CD4-positive, alpha-beta T cell treated with Interleukin-4 for 1 hour (primary cell): ENCODE measurements at places on chromosomes 13 and 19.

DNA sequence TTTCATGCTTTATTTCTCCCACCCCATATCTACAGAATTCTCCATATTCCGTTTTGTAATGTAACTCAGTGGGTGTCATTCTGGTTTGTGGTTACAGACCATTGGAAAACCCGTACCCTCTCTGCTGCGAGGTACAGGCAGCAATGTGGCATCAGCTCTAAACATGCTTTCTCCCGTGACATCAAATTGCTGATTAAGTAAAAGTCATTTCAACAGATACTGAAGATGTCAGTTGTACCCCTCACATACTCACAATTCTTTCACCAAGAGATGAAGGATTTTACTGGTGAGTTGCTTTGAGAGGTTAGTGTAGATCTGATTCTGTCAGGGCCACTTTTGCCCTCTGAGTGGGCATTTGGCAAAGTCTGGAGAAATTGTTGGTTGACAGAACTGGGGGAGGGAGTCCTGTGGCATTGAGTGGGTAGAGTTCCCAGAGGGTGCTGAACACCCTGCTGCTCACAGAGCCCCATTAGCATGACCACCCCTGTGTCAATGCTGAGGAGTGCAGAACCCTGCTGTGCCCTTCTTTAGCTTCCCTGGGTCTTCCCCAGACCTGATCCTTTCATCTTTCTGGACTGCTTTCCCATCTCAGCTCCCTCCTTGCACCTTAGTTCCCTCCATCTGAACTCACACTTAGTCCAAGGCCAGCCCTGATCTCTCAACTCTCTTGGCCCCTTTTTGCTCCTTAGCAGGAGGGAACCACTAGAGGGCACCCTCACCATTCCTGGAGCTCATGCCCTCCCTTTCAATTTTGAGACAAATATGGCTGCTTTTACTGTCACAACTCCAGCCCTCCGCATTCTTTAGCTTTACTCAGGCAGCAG, 39.9 kb upstream of the CEACAM8 start:
- DNase-seq: no peak

GRCh38 chr13:57345526-57345925, 178.5 kb downstream of the PRR20E start:
- no peak for DNase-seq

- no peak for DNase-seq
Observed at GRCh38 chr13:59352600-59352999, 811.1 kb downstream of the DIAPH3 start.

- DNase-seq: no peak
Observed at GRCh38 chr13:80337288-80338081, 3.4 kb downstream of the SPRY2 start.

GRCh38 chr19:6226444-6227155, 53.2 kb downstream of the MLLT1 start:
- no peak for DNase-seq

DNA sequence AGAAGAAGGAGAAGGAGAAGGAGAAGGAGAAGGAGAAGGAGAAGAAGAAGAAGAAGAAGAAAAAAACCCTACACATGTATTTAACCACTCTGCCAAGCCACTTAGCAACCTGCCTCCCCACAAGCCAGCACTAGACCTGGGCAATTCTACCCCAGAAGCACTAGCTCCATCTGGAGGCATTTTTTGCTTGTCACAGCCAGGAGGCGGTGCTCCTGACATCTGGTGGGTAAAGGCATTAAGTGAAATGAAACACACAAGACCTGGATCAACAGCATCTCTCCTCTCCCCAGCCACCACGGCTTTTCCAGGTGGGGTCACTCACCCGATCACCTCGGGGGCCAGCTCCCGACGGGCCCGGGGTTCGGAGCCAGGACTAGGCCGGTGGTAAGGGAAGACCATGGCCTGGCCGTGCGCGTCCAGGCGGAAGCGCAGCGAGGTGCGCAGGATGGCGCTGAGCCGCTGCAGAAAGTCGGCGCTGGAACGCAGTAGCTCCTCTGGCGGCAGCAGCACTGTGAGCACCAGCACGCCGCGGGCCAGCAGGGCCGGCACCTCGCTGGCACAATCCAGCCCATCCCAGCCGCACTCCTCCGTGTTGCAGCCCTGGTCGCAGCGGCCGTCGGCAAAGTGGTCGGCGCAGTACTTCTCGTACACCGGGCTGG, 26.9 kb downstream of the NOTCH3 start:
- no peak for DNase-seq

DNA sequence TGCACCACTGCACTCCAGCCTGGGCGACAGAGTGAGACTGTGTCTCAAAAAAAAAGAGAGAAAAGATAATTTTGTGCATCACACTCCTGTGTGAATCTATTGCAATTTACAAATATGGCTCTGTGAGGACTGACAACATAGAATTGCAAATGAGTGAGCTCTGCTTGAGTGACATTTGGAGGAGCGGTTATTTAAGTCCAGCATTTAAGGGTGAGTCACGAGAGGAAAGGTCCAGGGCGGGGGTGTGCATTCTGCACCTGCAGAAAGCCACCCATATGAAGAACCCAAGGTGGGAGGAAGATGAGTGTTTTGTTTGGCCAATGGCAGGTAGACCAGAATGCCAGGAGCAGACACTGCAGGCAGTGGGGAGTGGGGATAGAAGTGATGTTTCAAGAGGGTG, 58.5 kb downstream of the DGKH start:
- no peak for DNase-seq

GRCh38 chr13:96082640-96083039, 7.3 kb upstream of the HS6ST3 start:
- DNase-seq: no peak

- DNase-seq: no peak
Observed at GRCh38 chr19:11704626-11705025, 34.1 kb downstream of the ZNF823 start.

GRCh38 chr19:15126131-15126910, 19.1 kb downstream of the SYDE1 start:
- DNase-seq: no peak

DNA sequence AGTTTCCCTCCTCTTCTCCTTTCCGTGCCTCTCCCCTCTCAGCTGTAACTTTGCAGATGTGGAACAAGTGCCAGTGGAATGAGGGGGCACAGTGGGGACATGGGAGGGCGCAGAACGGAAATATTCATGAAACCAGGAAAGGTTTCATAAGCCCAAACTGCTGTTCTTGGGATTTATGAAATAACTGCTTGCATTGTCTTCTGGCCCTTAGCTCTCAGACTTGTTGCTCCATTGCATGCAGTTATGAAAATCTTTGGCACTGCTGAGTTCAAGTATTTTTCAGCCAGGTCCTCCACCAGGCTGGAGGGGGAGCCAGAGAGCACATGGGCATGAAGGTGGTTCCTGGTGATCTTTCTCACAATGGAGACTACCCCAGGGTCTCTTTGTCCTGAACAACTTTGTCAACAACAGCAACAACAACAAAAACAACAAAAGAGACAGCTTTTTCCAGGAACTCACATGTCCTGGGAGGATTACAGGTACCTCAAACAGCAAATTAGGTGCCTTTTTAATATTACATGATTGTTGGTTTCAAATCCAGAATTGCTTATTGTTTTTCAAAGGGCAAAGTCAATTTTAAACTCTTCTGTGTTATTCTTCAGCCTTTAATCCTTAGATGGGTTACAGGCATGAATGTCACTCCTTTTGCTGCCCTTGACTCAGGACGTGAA, 1.5 kb downstream of the RGCC start:
- peak; percentile 77 for DNase-seq

GRCh38 chr13:105513448-105513847, 1022.0 kb downstream of the EFNB2 start:
- no peak for DNase-seq

DNA sequence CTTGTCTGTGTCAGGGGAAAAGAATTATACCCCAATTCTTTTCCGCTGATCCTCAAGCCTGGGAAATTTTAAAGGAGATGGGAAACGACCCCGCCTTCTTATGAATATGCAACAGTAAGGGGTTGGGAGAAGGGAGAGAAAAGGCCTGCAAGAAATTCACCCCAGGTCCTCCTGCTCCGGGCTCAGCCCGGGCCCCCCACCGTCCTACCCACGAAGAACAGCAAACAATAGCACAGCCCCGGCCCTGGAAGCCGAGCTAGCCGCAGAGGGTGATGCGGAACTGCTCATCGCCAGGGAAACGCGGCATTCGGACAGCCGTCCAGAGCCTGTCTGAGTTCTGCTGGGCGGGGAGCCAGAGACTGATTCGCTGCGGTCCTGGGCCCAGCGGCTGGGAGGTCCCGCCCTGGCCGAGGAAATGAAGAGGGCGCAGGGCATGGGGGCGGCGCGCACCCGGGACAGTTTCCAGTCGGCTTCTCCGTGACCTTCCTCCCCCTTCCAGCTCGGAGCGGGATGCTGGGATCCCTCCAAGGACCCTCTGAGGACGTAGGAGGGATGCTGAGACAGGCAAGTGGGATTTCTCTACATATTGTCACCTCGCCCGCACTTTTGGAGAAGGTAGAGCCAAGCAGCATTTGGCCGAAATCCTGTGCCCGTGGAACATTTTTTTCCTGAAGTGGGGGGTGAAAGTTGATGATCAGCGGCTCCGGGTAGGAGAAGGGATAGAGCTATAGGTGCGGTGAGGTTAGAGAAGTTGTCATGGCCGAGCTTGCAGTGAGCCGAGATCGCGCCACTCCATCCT, 82.3 kb upstream of the C1QTNF9B start:
- DNase-seq: peak; percentile 26

GRCh38 chr19:18684642-18684993, 1.1 kb downstream of the CRTC1 start:
- DNase-seq: no peak

- no peak for DNase-seq
Observed at GRCh38 chr13:107339209-107339608, 771.3 kb upstream of the ARGLU1 start.

DNA sequence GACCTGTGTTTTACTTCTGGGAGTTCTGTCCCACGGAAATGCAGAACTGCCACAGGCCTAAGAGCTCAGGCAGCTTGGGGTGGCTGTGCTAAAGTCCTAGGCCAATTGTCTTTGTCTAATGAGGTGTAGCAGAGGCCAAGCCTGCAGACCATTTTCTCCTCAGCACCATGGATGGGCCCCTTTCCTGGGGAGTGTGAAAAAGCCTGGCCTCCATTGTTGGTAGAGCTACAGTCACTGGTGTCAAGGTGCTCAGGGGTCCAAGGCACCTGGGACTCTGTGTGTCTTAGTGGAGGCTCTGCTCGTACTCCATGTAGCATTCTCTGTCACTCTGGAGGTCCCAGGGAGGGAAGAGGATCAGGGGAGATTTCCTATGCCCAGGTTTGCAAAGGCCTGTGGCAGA, 329.6 kb downstream of the SLITRK5 start:
- DNase-seq: no peak
